Suppressor macrophage treated with lipopolysaccharide for 4 hours (primary cell): ENCODE measurements at places on chromosomes 5 and 9.

- peak; percentile 69 for DNase-seq
These were observed 3.2 kb downstream of the MAP3K1 start for GRCh38 chr5:56818450-56819037.

GRCh38 chr5:8019719-8020218 is 150.8 kb downstream of the MTRR start:
- DNase-seq: peak; percentile 14

DNA sequence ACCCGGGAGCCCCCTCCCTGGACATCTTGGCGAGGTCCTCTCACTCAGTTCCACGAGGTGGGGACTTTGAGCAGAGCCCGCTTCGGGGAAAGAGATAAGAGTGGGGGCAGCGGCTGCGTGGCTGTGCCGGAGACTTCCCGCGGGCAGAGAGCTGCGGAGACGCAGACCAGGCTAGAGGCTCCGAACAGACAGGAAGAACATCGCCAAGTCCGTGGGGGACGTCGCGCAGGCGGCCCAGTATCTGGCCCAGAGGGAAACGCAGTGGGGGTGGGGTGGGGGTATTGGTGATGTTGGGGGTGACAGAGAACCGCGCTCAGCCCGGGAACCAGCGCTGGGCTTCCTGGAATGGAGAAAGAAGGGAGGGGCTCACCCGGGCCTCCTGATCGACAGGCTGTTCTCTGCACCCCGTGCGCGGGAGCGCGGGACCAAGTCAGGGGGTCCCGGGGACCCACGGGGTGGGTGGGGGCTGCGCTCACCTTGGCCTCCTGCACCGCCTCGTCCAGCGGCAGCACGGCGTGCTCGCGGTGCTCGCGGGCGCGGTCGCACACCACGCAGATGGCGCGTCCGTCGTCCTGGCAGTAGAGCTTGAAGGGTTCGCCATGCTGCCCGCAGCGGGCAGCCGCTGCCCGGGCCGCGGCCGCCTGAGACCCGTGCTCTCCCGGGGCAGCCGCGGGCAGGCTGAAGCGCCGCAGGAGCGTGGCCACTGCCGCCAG is 727 bp downstream of the TRIM7 start:
- DNase-seq: peak; percentile 21

GRCh38 chr5:7245121-7245651 is 150.8 kb upstream of the ADCY2 start:
- no peak for DNase-seq

DNA sequence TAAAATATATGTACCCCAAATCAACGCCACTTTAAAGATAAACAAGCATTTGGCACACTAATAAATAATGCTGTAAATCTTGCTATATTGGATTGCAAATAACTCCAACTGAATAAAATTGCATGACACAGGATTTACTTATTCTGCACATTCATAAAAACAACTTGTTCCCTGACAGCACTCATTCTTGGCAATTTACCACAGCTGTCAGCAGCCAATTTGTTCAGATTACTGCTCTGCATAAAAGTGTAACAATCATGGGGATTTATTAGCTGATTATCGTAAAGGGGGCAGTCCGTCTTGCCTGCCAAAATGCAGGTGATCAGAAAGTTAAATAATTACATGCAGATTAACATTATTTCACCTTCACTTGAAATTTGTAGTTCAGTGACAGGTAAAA is 285.3 kb downstream of the SLF1 start:
- no peak for DNase-seq

GRCh38 chr5:52674815-52675545 is 112.7 kb upstream of the ITGA1 start:
- no peak for DNase-seq

- DNase-seq: no peak
These were observed 1949.6 kb upstream of the WWC1 start for GRCh38 chr5:166341740-166342337.

GRCh38 chr5:6819521-6819920 is 106.3 kb downstream of the TENT4A start:
- DNase-seq: no peak

GRCh38 chr5:34053571-34054399 is 10.8 kb upstream of the C1QTNF3 start:
- no peak for DNase-seq

DNA sequence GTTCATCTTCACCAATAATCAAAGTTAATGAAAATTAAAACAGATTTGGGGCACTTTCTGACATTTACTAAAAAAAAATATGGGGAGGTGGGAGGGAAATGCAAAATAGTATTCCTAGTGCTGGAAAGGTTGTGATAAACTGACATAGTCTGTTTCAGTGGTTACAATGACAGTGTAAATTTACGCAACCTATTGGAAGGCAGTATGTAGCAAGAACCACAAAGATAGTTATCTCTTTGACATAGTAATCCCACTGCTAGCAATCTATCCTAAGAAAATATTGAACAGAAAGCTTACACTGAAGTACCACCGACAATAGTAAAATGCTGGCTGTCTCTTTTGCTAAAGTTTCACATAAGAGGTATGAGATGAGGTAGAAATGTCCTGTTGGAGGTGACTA is 15.1 kb upstream of the EPB41L4B start:
- no peak for DNase-seq

GRCh38 chr9:135478829-135479468 is 633 bp upstream of the PPP1R26 start:
- DNase-seq: peak; percentile 40

DNA sequence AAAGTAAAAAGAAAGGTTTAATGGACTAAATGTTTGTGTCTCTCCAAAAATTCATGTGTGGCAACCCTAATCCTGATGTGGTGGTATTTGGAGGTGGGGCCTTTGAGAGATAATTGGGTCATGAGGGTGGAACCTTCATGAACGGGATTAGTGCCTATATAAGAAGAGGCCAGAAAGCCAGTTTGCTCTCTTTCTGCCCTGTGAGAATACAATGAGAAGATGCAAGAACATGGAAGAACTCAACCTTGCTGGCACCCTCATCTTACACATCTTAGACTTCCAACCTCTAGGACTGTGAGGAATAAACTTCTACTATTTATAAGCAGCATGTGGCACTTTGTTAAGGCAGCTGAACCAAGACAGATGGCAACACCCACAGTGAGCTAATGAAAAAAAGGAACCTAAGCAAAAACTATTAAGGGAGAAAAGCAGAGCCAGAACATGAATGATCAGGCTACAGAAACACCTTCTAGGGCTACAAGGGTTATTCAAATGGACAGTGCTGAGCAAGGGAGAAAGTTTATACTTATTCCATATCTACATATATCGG is 159.5 kb downstream of the PLK2 start:
- no peak for DNase-seq

DNA sequence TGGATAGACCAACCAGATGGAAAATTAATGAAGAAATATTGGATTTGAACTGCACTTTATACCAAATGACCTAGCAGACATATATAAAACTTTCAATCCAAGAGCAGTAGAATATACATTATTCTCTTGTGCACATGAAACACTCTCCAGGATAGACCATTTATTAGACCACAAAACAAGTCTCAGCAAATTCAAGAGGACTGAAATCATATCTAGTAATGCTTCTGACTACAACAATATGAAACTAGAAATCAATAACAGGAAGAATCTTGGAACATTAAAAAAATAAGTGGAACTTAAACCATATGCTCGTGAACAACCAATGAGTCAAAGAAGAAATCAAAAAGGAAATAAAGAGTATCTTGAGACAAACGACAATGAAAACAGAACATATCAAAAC is 150.0 kb upstream of the CD180 start:
- no peak for DNase-seq

DNA sequence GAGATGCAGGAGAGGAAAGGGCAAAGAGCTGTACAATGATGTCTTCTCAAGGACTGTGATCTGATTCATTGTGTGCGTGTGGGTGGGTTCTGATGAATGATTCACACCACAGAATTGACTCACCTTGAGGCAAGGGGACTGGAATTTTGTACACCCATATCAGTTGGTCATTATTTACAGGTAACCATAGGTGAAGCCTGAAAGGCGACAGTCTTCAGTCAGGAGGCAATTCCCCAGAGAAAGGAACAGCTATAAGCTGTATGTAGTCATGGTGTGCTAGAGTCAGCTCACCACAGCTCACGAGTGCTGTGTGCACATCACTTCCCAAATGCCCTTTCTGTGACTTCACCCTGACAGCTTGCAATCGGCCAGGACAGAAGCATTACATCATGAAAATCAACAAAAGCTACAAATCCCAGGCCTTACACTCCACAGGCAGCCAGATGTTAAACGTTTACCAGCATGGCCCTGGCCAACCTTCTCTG is 87.6 kb upstream of the RPS23 start:
- peak; percentile 53 for DNase-seq

DNA sequence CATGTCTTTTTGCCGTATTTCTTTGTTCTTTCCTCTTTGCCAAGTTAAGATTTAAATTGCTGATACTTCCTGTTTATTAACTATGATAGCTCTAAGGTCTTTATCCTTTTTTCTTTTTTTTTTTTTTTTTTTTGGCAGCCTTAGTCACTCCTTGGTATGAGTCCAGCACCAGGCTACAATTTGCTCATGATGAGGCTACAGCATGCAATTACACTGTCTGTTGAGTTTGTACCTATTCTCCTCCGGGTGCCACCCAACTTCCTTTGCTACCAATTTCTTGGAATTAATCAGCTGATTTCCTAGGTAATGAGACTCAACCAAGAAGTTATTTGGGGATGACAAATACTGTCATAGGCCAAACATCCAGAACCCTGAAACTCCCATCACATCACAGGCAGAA is 25.5 kb downstream of the ACTL7B start:
- DNase-seq: no peak

DNA sequence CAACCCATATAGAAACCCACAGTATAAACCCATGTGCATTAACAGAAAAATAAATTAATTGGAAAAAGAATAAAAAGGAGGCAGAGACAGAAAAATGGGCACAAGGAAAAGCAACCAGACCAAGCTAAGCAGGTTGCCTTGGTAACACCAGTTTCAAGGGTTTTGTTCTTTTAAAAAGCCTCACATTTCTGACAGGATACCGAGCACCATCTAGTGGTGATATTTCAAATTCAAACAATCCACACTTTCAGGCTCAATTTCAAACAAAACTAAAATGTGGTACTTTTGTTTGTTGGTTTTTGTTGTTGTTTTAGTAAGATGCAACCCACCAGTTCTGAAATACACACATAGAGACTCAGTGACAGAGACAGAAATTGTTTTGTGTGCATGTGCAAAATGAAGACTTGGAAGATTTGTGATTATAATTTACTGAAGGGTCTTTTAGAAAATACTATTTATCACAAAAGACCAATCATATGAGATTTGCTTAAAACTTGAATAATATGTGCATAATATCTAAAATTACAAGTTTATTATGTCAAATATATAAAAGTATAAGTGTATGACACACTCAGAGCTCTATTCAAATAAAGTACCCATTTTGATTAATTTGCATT is 318.2 kb downstream of the SLCO4C1 start:
- DNase-seq: peak; percentile 48

DNA sequence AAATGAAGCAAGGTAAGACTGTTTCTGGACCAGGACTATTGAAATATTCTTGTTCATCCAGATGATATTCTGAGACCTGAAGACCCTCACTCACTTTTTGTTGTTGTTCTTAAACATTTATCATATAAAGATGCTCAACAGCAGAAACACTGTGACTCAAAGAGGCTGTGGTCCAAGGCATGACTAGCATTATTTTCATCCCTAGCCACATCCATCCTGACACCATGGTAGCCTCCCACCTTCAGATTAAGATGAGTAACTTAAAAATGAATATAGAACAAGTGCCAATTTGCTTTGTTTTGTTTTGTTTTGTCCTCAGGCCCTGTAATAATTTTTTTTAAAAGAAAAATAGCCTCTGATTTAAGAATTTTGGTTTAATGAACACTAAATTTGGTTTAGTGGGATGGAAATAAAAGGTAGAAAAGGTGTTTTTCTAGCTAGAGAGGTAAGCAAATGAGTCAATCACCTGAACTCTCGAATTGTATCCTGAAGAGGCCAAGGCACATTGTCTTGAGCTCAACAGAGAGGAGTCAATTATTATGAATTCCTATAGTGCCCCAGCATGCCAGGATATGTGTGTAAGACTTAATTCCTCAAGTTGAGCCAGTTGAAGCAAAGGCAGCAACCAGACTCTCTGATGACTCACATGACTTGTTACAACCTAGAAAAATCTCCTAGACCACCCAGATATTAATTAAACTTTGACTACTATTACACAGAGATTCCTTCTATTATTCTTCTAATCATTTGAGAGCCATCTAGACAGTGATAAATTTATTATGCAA is 380.1 kb upstream of the TUSC1 start:
- no peak for DNase-seq

DNA sequence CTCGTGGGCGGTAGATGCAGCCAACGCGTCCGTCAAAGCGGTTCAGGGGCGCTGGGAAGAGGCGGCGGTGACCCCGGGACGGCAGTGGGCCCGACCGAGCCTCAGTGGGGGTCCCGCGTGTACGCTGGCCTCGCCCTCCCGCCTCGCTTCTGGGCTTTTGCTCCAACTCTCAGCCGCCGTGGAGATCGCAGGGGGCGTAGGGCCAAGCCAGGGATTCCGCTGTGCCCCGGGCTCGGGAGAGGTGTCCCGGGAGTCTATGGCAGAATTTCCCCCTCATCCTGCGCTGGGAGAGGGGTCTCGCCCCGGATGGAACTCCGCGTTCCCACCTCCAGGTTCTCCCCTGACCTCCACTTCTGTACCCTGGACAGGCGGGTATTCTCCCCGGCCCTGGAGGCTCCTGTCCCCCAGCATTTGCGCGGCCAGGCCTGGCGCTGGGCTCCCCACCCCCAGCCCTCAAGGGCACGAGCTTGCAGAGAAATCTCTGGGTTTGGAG is 131.9 kb downstream of the MRPL36 start:
- DNase-seq: no peak

GRCh38 chr5:74648835-74649293 is 8.3 kb upstream of the ENC1 start:
- DNase-seq: peak; percentile 75

GRCh38 chr5:159130871-159131270 is 31.2 kb upstream of the EBF1 start:
- no peak for DNase-seq

- DNase-seq: no peak
These were observed 86.6 kb downstream of the EHMT1 start for GRCh38 chr9:137705443-137705863.

DNA sequence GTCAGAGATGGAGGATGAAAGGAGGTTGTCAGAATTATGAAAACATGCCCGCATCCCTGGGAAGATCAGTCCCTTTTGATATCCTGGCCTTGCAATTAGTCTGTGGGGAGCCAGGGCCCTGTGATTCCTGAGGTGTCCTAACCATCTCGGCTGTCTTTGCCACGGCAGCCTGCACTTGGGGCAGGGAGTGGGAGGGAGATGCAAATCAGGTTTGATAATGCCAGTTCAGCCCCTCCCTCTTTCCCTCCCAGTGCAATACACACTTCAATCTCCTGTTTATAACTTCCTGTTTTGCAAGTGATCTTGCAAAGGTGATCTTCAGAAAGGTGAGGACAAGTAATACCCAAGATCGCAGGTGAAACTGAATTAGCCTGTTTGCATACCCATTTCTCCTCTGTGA is 114.0 kb upstream of the ALDH1B1 start:
- no peak for DNase-seq

GRCh38 chr5:154608531-154609011 is 130.5 kb upstream of the HAND1 start:
- no peak for DNase-seq
